ENCODE measurements at places on chromosomes 6 and 20.

GRCh38 chr20:35968930-35969329, 540 bp downstream of the CNBD2 start:
- DNase-seq, result no peak

DNA sequence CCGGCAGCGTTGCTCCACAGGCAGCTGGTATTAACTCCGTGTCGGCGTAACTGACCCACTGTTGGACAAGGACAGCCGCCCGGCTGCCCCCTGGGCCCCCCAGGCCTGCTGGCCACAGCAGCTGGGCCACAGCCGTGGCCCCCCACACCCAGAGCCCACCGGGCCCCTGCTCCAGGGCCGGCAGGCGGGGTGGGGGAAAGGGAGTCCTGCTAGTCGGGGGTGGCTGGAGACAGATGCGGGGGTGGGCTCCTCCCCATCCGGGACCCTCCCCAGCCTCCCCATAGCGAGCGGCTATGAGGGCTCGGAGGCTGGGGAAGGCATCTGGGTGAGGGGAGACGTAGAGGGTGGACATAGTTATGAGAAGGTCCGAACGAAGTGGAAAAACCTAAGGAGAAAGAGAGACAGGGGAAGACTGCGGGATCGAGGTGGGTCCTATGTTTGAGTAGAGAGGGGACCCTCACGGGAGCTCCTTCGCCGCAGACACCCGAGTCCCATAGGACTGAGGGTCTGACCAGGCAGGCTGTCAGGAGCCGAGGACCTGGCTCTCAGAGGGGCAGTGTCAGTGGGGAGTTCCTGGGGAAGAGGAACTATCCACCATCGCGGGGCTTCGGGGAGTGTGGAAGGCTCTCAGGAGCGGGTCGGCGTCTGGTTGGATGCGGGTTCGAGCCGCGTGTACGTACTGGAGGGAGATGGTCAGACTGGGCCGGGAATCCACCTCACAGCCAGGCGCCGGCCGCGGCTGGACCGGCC, 511 bp downstream of the VARS1 start:
- no peak for DNase-seq

DNA sequence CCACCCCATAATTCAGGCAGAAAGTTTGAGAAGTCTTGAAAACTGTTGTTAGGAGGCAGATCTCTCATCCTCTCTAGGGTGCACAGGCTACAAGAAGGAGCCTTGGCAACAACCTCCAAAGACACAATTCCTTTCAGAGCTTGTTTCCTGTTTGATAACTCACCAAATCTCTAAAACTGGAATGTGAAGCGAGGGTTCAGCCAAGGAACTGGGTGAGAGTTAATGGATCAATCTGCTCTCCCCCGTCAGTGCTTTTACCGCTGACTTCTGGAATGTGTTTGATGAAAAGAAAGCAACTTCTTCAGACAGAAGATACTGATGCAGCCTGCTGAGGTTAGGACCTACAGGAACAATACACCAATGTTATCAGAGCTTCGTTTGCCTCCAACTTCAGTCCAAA, 171.8 kb upstream of the BMP2 start:
- DNase-seq, result no peak

DNA sequence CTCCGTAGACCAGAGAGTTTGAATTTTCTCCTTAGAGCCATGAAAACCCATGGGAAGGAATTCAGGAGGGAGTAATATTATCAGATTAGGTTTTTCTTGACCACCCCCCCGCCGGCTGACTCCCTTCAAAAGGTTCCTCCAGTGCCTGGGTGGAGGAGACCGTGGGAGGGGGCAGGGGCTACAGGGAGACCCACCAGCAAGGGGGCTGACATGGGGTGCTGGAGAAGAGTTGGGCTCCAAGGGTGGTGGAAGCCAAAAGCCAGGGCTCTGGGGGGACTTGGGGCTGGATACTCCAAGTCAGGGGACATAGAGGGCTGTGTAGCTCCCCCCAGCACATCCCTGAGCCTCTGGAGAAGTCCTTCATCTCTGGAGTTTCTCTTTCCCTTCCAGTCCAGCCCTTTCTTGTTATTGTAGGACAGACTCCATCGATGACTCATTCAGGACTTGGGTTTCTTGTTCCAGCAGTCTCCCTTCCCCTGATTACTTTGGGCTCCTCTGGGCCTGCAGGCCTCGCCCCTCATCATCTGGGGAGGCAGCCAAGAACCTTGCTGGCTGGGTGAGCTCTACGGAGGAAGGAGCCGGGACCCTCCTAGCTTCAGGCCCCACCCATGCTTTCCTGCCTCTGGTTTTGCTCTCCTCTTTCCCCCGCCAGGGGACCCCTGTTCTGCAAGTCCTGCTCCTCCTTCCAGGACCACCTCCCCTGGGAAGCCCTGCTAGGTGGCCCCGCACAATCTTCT, 10.5 kb upstream of the KIAA1755 start:
- DNase-seq, result no peak

GRCh38 chr6:152356662-152357061, 280.5 kb downstream of the SYNE1 start:
- peak; percentile 2 for DNase-seq

- peak; percentile 31 for DNase-seq
Measured at GRCh38 chr20:19699180-19699971, 58.7 kb upstream of the RIN2 start.

DNA sequence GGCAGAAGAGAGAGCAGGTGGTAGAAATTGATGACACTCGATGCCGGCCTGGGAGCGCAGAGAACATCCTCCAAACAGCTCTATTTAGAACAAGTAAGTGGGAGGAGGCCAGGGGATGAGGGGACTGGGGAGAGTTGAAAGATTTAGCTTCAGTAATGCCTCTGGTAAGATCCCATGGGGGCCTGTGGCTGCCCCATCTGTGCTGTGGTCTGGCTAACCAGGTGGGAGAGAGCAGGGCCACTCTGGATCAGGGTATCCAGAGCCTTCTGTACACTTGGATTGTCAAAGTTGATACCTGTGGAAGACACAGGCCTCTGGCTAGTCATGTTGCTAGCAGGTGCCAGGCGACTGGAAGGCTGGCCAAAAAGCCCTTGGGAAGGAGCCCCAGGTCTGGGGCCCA, 27.6 kb downstream of the NCOA5 start:
- DNase-seq, result peak; percentile 23

DNA sequence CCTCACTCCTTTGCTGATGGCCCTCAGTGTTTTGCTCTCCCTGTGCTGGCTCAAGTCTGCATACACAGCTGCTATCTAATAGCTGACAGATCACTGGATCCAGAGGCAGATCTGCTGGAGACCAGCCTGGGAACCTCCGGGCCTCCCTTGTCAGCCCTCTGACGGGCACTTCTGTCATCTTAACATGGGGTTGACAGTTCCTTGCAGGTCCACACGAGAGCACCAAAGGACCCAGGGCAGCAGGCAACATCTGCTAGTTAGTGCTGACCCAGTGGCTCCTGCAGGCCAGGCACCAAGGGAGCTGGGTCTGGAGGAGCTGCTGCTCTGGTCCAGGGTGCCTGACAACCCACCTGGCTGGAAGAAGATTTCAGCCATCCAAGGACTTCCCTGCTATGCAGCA, 208.1 kb downstream of the UST start:
- no peak for DNase-seq

GRCh38 chr6:87914637-87915395, 132.8 kb upstream of the SPACA1 start:
- no peak for DNase-seq

DNA sequence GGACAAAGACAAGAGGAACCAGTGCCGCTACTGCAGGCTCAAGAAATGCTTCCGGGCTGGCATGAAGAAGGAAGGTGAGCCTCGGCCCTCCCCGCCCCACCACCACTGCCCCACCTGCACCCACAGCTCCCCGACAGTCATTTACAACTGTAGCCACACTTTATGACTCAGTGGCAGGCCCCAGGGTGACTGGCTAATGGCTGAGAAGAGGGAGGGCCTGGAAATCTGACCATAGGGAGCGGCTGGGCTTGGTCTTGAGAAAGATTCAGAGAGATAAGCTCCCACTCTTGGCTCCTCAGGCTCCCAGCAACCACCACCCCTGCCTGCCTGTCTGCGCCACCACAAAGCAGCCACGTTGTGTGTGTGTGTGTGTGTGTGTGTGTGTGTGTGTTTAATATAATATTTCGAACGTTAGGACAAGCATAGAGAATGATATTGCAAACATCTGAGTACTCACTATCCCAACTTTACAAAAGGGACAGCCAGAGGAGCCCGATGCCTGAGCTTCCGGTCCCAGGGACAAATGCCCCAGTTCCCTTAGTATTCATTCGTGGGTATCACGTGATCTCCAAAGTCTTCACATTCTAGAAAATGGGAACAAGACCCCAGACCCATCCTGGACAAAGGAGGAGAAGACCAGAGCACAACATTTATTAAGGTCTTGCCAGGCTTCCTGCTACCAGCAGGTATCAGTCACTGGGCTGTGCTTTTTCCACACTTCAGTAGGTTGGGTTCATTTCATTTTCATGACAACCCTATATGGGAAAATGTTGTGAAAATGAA, 52.1 kb downstream of the HNF4A start:
- no peak for DNase-seq

DNA sequence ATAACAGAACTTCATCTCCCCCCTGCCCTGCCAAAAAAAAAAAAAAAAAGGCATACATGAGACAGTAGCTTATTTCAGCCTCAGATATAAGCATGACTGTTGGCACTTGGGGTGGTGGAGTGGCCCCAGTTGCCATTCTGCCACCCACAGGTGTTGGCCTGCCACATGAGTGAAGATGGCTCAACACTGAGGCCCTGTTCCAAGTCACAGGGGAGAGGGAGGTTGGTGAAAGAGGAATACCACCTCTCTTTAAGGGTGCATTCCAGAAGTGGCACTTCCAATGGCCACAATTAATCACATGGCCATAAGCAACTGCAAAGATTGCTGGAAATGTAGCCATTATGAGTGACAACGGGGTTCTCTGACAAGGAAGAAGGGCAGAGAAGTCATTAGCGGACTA, 61.9 kb upstream of the JARID2 start:
- no peak for DNase-seq

All from NCI-H2171 (cell line).